ELF-1 (cell line): ENCODE measurements at places on chromosomes 4 and X.

DNA sequence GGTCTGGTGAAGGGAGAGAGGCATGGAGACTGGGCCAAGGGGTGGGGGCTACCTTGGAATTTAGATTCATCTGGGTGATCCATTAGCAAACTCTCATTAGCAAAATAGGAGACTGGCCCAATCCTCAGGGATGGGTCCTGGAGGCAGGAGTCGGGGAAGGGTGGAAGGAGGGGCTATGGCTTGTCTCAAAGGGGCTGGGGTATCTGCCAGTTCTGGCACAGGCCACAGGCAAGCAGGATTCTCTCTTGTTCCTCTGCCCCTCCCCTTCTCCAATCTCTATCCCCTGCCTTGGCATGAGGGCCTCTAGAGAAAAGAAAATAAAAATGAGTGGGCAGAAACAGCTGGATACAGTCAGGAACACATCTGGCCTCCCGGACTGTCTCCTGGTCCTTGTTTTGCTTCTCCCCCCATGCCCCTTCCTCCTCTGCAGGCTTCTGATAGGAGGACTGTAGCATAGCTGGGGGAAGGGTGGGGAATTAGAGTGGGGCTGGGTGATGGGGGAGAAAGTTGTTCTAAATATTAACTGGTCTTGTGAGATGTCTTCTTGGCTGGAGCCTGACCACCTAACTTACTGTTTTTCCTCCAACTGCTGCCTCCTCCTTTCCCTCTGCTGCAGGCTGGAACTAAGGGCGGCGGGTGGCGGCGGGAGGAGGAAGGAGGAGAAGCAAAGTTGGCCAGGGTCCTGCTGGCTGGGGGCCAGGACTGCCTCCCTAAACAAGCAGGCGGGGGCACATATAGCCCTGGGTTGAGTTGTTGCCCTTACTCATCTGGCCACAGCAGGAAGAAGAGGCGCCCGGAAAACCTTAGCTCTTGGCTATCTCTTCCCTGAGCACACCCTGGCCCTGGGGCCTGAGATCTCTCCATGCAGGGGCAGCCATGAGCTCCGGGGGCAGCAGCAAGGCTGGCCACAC is 53.3 kb upstream of the LAS1L start:
- no peak for DNase-seq

DNA sequence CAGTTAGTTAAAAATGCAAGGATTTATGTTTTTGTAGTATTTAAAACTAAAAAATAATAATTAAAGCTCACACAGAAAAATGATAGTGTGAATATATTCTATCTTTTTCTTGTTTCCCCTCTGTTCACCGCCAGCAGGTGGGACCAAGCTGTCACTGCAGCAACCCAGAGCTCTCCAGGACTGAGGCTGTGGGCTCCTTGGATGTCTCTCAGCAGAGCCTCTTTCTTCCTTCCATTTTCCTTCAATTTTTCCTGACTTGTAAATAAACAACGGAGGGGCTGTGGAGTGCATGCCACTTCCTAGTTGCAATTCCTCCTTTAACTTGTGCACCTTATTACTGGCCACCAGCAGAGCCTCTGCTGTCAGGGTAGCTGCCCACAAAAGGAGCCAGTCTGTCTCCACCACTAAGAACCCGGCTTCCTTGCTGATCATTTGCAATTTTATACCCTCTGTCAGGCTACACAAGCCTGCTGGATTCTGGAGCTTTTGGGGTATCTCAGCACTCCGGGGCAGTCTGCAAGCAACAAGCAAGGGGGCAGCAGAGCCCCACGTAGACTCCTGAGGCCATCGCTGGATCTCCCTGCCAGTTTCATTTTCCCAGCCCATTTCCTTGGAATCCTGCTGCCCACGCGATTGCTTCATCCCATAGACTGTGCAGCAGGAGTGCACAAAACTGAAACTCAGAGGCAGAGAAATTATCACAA is 1467.4 kb downstream of the C4orf33 start:
- DNase-seq, result peak; percentile 74

GRCh38 chr4:3775005-3775404 is 8.8 kb downstream of the ADRA2C start:
- no peak for DNase-seq

DNA sequence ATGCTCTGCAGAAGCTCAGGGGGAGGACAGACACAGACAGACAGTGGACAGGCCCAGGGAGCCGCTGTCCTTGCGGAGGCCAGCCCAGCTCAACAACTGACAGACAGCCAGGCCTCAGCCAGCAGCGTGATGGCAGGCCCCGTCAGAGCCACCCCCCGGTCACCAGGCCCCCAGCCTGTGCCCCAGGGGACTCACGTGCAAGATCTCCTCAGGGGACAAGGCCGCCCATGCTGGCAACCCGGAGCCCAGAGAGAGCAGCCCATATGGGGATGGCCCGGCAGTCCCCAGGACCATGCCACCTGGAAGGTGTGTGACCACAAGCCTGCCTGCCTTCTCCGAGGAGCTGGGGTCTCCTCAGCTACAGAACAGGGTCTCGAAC is 28.0 kb upstream of the MXD4 start:
- DNase-seq, result no peak

DNA sequence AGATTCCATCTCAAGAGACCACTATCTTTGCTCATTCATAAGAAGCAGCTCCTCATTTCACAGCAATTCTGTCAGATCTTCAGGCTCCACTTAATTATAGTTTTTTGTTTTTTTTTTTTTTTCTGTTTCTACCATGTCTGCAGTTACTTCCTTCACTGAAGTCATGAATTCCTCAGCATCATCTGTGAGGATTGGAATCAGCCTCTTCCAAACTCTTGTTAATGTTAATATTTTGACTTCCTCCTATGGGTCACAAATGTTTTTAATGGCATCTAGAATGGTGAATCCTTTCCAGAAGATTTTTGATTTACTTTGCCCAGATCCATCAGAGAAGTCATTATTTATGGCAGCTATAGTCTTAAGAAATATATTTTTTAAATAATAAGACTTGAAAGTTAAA is 53.1 kb downstream of the BMP2K start:
- no peak for DNase-seq

- peak; percentile 42 for DNase-seq
Measured at GRCh38 chrX:134202561-134202960, 34.4 kb upstream of the CCDC160 start.

DNA sequence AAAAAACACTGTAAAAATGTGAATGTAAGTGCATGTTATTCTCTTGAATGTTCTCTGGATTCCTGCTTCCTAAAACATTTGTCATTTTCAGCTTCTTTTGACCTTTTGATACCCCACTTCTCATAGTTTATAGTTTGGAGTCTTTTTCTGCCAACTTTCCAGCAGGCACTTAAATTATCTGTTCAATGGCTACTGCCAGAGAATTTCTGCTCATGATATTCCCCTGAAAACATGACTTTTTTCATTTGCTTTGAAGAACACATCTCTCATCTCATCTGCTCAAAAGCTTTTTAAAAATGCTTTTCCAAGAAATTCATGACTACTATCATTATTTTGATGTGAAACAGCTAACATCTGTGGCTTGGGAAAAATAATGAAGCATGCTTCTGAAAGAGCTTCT is 269.7 kb upstream of the PCDH7 start:
- DNase-seq, result no peak

- no peak for DNase-seq
Measured at GRCh38 chr4:44210750-44211149, 237.9 kb downstream of the KCTD8 start.

GRCh38 chrX:10875995-10876394 is 235.1 kb upstream of the HCCS start:
- DNase-seq, result no peak

GRCh38 chrX:78650906-78651437 is 8.2 kb downstream of the RTL3 start:
- no peak for DNase-seq

DNA sequence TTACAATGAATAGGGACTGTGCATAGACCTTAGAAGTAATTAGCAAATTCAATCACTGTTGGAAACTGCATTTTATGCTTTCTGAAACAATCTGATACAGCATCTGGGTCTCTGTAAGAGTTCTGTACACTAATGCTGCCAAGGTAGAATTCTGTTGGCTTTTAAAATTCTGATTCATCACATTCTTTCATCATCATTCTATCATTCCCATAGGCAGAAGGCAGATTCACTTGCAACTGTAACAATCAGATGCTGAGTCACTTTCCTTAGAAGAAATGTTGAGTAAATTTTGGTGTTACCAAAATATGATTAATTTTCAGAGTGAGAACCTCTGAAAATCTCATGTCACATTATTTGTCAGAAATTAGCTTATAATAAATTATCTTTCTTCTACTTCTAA is 267.2 kb downstream of the MAPK10 start:
- no peak for DNase-seq

- no peak for DNase-seq
Measured at GRCh38 chrX:153446950-153447580, 1.2 kb upstream of the TREX2 start.

- no peak for DNase-seq
Measured at GRCh38 chr4:143251779-143252178, 67.1 kb downstream of the USP38 start.

DNA sequence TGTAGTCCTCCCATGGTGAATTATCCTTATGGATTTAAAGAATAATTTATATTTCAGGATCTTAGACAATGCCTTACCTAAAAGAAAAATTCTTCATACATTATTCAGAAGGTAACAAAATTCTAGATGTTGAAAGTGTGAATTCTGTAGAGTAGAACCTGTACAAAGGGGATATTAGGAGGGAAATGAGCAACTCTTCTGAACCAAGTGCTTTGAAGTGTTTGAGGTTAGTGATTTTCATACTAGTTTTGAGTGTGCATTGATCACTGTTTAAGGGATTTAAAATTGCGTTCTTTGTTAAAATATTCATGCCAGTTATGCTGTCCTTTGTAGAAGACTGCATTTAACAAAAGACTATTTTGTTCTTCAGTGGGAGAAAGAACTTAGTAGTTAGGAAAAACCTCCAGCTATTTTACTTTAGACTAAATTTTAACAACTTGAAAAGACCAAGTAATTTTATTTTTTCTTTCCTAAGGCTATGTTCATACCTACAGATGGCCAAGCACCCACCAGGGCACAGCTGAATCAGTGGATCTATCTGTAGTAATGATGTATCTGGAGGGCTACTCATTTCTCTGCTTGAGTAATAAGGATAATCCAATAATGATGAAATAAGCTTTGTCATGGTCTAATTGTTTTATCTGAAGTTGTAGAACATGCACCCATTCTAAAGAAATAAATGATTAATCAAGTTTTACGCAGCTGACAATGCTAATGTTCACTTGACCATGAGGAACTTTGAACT is 134.3 kb upstream of the RPS6KA6 start:
- DNase-seq, result no peak

- no peak for DNase-seq
Measured at GRCh38 chrX:155031657-155032056, 5.0 kb downstream of the FUNDC2 start.

DNA sequence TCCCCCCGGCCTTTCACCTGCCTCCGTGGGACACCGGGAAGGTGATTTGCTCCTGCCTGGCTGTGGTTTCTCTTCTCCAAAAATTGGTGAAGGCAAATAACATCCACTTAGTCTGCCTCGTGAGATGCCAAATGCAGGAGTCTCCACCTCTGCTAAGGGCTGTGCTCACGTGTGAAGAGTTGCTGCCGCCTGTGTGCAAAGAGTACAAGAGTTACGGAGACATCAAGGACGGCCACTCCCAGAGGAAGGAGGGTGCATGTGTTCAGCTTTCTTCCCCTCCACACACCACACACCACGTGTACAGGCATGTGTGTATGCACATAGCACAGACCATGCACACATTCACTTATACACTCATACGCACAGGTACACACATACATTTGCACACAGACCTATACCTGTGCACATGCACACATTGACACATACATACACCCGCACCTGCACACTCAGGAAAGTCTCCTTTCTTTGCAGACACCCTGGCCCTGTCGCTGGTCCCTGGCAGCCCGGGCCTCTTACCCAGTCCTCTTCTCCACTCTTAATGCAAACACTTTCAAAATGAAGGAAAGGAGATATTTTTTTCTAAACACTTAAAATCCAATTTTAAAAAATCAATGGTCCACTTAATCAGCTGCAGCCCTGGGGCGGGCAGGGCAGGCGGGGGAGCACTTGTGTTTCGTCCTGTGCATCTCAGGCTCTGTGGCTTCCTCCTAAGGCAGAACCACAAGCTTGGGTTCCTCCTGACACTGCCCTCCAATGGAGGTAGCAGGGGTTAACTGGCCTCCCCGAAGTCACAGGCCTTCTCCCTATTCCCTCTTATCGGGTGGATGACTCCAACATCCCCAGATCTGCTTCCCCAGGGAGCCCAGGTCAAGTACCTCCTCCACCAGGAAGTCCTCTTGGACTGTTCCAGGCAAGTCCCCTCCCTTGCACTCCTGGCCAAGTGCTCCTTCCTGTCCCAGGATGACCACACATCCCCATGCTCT is 103.0 kb downstream of the CPZ start:
- DNase-seq, result no peak

GRCh38 chrX:747176-747575 is 116.6 kb downstream of the SHOX start:
- DNase-seq, result no peak

DNA sequence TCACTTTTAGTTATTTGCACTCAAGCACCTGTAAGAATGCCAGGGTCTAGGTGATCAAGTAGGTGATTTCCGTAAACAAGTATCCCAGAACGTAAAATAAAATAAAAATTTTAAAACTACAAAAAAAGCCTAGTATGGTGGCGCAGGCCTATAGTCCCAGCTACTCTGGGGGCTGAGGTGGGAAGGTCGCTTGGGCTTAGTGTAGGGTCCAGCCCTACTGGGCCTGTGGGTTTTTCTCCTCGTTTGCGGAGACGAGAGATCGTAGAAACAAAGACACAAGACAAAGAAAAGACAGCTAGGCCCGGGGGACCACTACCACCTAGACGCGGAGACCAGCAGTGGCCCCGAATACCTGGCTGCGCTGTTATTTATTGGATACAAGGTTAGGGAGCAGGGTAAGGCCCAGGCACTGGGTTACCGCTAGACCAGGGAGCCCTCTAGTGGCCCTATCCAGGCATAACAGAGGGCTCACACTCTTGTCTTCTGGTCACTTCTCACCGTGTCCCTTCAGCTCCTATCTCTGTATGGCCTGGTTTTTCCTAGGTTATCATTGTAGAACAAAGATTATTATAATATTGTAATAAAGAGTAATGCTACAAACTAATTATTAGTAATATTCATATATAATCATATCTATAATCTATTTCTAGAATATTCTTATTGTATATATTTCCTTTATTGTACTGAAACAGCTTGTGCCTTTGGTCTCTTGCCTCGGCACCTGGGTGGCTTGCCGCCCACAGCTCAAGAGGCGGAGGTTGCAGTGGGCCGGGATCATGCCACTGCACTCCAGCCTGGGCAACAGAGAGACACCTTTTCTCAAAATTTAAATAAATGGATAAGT is 38.4 kb downstream of the SAGE1 start:
- peak; percentile 75 for DNase-seq

DNA sequence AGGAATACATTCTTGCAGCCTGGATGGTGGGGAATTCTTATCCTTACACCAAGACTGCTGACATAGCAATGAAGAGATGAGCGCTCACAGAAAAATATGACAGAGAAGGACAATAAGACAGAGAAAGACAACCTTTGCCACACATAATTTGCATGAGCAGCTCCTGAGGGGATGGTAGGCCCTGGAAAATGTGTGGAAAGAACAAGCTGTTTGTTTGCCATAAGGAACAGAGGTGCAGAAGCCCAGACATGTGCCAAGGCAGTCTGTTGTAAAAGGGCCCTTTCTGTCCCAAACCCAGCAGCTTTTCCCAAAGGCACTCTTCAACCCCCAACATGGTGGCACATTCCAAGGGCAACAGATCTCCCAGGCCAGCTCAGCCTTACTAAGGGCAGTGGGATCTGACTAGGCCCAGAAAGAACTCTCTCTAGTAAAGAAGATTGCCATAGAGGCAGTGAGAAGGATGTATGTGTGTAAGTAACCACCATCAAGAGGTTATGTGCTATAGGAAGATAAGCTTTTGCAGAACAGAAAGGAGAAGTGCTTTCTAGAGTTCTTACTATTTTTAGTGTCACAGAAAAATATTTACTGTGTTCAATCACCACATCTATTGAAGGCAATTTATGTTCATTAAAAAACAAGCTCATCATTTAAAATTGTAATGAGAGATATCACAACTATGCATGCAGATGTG is 287.0 kb upstream of the RASGEF1B start:
- no peak for DNase-seq
